ENCODE measurements at places on chromosomes 1 and 21.

DNA sequence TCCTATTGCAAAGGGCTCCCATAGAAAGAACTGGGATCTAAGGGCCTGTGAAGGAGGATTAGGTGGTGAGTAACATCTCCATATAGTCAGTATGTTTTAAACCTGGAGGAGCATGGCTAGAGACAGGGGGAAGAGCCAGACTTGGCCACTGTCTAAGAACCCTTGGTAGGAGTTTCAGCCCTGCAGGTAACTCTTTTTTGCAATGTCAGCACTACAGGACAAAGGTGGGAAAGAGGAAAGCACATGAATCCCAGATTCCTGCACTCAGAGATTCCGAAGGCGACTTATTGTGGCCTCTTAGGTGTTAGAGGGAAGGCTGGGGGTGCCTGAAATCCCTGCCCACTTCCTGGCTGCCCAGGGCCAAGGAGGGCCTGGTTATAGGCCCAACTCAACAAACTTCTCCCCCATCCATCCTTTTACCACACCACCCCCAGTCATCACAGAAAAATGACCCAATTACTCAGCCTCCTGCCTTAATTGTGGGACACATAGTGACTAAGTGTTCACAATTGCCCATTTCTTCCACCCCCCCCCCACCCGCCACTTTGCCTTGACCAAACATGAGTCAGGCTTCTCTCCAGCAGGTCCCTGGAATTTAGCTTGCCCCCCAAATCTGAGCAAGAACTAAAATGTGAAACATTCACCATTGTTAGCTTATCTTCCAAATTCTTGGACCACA is 1.9 kb upstream of the NTNG1 start:
- DNase-seq: no peak

GRCh38 chr1:165288350-165289120 is 68.0 kb downstream of the LMX1A start:
- no peak for DNase-seq

- no peak for DNase-seq
These were observed 3.6 kb downstream of the XKR8 start for GRCh38 chr1:27963393-27963792.

GRCh38 chr1:115158181-115158580 is 68.9 kb upstream of the TSPAN2 start:
- peak; percentile 63 for DNase-seq

DNA sequence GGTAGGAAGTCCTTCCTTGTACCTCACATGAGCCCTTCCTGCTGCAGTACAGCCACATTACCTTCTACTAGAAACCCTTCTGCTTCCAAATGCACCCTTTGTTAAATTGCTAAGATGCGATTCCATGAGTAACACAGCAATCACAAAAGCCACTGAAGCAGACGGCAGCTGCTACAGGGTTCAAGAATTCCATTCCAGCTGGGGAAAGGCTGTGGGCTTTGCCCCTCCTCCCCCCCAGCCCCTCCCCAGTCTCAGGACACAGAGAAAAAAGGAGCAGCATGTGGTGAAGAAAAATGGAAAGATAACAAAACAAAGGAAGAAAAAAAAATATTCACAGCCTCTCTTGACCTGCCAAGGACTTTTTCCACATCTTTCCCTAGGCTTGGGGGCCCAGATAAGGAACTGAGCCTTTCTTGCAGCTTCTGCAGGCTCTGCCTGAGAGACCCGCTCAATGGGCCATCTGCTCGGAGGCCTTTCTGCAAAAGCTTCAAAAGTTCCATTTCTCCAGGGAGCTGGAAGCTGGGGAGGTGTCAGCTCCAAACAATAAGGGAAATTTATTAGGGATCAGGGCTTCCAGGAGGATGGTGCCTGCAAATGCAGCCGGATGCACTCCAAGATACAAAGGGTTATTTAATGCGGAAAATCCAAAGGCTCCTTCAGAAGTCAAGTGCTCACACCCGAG is 72.1 kb downstream of the SYT2 start:
- no peak for DNase-seq

DNA sequence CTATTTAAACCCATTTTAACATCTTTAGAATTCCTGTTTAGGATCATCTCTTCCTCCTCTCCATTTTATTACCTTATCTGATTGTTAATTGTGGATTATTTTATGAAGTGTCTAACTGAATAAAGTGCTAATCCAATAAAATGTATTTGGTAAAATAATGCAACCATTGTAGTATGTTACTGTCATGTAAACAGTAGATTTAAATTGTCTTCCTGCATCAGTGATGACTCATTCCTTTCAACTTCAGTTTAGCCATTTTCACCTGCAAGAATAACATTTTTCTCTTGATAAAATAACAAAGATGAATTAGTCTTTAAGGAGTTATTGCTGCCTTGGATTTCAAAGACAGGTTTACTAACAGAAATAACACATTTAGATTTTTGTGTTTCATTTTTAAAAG is 5.4 kb downstream of the PPP2R5A start:
- DNase-seq: peak; percentile 34

GRCh38 chr1:235012436-235013210 is 116.0 kb downstream of the TOMM20 start:
- no peak for DNase-seq

GRCh38 chr1:63274979-63275378 is 47.4 kb upstream of the FOXD3 start:
- DNase-seq: no peak

DNA sequence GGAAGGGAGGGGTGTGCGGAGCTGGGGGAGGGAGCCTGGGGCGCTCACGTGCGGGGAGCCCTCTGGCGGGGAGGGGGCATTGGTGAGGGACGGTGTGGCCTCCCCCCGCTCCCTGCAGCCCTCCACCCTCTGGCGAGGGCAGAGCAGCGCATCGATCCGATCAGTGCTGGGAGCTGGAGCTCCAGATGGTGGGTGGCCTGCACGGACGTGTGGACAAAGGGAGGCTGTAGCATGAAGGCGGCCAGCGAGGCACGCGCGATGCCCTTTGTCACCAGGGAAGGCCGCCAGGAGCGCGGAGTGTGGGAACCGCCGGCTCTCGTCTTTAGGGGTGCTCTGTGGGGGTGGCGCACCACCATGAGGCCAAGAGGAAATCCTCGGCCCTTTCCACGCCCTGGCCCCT is 5.4 kb upstream of the HES5 start:
- DNase-seq: no peak

DNA sequence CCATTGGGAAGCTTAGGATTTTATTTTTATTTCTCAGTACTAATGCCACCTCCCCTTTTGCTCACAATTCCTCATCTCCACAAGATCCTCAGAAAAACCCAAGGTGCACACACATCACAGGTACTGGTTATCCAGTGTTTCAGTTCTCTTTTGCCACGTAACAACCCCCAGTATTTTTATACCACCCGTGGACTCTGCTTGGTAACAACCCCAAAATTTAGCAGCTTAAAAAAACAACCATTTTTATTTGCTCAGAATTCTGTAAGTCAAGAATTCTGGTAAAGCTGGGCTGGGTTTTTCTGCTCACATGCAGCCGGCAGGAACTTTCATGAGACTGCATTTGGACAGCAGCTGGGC is 180.0 kb downstream of the KAZN start:
- DNase-seq: no peak

- no peak for DNase-seq
These were observed 30.5 kb downstream of the PIGK start for GRCh38 chr1:77188770-77189169.

GRCh38 chr1:96918406-96918805 is 196.8 kb downstream of the PTBP2 start:
- peak; percentile 83 for DNase-seq

DNA sequence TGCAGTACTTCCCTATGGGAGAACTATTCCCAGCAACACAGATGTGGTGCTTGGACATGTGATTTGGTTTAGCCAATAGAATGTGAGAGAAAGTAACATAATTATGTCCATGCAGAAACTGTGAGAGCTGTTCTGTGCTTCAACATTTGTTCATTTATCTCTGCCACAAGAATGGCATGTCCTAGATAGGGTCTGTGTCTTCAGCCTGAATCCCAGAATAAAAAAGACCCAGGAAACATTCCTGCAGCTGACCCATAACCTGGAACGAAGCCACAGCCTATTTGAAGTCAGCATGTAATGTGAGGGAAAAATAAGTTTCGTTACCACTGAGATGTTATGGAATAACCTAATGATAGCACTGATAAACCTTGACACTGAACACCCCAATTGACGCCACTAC is 552.0 kb upstream of the USP24 start:
- peak; percentile 4 for DNase-seq

- DNase-seq: no peak
These were observed 24.6 kb upstream of the COL9A2 start for GRCh38 chr1:40341491-40342380.

DNA sequence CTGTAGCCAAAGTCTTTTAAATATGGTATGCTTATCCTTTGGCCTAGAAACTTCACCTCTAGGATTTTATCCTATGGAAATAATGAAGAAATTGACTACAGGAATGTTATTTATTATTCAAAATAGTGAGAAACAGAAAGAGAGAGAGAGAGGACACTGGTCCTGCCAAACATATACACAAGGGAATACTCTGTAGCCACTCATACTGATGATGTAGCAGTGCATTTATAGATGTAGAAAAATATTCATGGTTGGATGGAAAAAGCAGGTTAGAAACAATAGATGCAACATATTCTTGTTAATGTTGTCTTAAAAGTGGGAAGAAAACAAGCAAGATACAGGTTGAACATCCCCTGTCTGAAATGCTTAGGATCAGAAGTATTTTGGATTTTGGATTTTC is 22.2 kb upstream of the EPHB2 start:
- DNase-seq: no peak

GRCh38 chr1:16205891-16206546 is 6.4 kb downstream of the ARHGEF19 start:
- no peak for DNase-seq

GRCh38 chr1:190250368-190250767 is 227.3 kb downstream of the BRINP3 start:
- DNase-seq: no peak

- DNase-seq: no peak
These were observed 238.4 kb downstream of the NPHP4 start for GRCh38 chr1:5753549-5754421.

DNA sequence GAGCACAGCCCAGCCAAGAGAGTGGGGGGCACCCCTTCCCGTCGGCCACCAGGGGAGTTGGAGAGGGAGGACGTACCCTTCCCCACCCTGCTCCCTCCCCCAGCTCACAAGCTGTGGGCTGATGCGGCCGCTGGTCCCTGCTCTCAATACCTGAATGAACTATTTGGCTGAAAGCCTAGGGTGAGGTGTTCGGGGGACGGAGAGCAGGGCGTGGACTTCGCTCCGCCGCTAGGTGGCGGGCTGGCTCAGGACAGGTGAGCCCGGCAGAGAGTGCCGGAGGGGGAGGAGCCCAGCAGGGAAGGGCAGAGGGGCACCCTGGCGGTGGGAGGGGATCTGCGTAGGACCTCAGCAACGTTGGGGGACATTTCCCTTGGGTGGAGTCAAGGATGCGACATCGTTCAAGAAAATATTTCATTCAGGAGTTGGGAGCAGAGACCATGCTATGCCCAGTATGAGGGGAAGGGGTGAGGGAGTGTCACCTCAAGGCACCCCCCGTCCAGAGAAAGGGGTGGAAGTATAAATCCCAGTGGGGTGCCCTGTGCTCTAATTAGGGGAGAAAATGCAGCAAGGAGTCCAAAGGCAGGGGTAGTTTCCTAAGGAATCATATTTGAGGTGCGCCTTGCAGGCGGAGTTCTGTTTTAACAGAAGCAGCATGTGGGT is 12.0 kb upstream of the RHBG start:
- no peak for DNase-seq

GRCh38 chr1:207396168-207396746 is 57.9 kb upstream of the CR2 start:
- DNase-seq: no peak

GRCh38 chr1:201551877-201552731 is 13.2 kb downstream of the NAV1 start:
- DNase-seq: no peak

- DNase-seq: peak; percentile 58
These were observed 24.8 kb downstream of the GNG4 start for GRCh38 chr1:235624721-235625333.

DNA sequence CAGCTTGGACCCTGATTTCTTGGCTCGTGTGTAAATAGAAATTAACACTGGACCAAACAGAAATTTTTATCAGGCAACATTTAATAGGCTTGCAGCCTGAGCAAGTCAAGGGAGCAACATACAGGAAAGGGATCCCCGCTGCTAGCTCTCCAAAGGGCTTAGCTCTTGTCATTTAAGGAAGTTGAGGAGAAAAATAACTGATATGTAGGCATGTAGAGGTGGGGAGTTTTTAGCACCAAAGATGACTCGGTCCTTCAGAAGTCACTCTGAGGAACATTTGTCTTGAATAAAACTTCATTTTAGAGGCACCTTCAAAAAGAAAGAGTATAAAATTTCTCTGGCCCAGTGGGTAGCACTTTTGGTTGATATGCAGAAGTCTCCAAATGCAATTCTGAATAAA is 27.1 kb downstream of the GBP2 start:
- no peak for DNase-seq

GRCh38 chr1:47854552-47855144 is 142.5 kb downstream of the TRABD2B start:
- no peak for DNase-seq

DNA sequence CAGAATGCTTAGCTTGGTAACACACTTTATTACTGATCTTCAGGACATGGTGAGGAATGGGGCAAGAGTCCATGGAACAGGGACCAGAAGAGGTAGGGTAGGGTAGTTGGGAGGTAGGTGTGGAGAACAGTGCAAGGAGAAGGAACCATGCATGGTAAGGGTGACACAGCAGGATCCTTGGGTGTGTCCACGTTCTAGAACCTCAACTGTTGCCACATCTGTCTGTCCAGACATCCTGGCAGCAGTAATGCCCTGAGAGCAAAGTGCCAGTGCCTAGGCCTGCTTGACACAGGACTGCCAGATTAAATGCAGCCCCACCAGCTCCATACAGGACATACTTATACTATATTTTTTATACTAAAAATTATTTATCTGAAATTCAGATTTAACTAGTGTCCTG is 13.9 kb downstream of the DMAP1 start:
- DNase-seq: peak; percentile 24

GRCh38 chr1:16906873-16907272 is 11.1 kb downstream of the RNU1-2 start:
- DNase-seq: no peak

DNA sequence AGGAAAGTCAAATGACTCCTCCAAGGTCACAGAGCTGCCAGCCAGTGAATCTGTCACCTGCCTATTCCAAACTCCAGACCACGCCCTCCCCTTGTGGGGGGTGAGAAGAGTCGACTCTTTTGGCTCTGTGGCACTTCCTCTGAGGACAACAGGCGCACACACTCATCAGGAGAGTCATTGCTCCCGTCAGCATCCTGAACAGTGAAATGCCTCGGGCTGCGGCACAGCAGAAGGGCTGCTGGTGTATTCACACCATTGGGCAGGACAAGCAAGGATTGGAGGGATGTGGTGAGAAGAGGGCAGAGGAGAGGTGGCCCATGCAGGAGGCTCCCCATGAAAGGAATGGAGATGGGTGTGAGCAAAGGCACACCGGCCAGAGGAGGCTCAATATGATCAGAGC is 239.0 kb downstream of the TOMM20 start:
- DNase-seq: no peak

All from cardiac fibroblast (primary cell).